ENCODE measurements at places on chromosomes 16 and 17. TPM values are rescaled to one million over a fixed set of nuclear protein-coding genes. Genes with fewer than 3 reads are reported as not detected.

The TNK1 gene
- 2.0 TPM for total RNA-seq

The KRT27 gene
- total RNA-seq, result not detected

The KRT39 gene
- not detected for total RNA-seq

The C17orf100 gene
- 3.3 TPM for total RNA-seq
